ENCODE measurements at places on chromosomes 16 and 17.

GRCh38 chr16:16007743-16008111 is 58.3 kb downstream of the ABCC1 start:
- no peak for DNase-seq

- DNase-seq = no peak
Observed at GRCh38 chr16:50425648-50426047, 56.9 kb upstream of the BRD7 start.

DNA sequence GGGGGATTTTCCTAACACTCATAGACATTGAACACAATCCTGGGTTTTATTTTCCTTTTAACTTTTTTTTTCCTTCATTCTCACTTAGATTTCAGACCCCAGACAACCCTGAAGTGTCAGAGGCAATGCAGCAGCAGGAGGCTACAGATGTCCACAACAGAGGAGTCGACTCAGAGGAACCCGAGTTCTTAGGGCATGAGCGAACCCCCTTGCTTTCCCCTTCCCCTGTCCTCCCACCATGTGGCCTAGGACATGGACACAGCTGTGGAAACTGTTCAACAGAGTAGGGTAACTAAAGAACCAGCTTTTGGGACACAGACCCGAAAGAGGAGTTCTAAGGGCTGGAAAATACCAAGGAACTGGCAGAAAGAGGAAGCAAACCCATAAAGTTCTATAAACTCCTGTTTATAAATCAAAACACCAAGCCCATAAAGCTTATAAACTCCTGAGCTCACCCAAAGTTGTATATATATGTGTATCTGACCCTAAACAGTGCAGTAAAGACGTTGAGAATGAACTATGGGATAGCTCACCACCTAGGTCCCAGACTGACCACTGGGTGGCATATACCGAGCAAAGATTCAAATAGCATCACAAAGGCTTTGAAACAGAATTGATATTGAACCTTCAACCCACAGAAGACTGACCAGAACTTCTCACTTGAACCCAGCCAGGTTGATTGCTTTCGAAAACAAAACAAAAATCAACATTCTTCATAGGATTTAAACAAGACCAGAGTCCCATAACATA is 33.9 kb downstream of the CMTM4 start:
- no peak for DNase-seq

- no peak for DNase-seq
Observed at GRCh38 chr16:4309102-4309832, 6.6 kb upstream of the GLIS2 start.

DNA sequence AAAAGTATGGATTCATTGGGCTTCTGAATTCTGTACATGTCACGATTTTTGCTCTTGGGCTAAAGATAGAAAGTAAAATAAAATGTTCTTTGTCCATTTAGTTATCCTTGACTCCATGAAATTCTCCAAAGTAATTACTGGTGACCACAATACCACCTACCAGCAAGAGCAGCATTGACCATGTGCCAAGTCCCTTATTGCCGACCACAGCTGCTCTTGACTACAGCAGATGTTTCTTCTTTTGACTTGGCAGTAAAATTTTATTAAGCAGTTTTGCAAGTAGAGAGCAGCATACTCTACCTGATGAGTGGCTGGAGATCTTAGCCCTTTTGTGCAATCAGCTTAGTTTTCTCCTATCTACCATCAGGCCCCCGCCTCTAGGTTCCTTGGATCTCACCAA is 152.2 kb upstream of the TBX2 start:
- DNase-seq = no peak

DNA sequence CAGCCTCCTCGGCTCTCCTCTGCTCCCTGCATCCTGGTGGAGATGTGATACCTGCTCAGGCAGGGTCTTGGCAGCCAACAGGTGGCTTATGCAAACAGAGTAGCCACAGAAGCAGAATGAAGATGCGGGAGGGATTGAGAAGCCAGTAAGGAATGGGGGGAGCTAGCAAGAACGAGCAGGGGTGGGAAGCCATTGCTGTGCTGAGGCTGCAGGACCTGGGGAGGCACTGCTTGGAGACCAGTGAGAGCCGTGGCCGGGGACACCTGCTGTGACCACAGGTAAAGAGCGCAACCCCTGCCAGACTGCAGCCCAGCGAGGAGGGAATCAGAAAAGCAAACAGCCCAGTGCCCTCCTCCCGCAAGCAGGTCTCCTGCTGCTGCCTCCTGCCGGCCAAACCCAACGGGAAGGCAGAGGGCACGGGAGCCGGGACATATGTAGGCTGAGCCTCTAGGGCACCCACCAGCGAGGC is 14.7 kb downstream of the AIPL1 start:
- peak; percentile 38 for DNase-seq

DNA sequence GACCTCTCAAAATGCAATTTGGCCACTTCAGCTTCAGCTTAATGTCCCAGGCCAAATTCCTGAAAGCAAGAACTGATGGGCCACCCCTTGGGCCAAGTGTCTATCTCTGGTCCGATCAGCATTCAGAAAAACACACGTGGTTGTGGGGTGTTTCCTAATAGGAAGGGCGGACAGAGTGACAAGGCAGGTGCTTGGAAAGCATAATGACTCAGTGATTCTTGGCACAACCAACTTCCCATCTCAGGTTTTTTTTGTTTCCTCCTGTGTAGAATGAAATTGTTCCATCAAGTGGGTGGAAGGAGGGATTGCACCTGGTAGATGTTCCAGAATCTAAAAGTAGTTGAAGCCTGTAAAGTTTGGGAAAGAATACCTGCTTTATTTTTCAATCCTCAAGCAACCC is 155.6 kb downstream of the HS3ST2 start:
- no peak for DNase-seq

Measured in progenitor cell of endocrine pancreas (in vitro differentiated cells).